ENCODE measurements at places on chromosomes 5 and 9.

GRCh38 chr5:177958696-177959095 is 37.3 kb downstream of the PROP1 start:
- DNase-seq: no peak

- DNase-seq: no peak
Measured at GRCh38 chr5:170495825-170496661, 7.8 kb upstream of the KCNIP1 start.

DNA sequence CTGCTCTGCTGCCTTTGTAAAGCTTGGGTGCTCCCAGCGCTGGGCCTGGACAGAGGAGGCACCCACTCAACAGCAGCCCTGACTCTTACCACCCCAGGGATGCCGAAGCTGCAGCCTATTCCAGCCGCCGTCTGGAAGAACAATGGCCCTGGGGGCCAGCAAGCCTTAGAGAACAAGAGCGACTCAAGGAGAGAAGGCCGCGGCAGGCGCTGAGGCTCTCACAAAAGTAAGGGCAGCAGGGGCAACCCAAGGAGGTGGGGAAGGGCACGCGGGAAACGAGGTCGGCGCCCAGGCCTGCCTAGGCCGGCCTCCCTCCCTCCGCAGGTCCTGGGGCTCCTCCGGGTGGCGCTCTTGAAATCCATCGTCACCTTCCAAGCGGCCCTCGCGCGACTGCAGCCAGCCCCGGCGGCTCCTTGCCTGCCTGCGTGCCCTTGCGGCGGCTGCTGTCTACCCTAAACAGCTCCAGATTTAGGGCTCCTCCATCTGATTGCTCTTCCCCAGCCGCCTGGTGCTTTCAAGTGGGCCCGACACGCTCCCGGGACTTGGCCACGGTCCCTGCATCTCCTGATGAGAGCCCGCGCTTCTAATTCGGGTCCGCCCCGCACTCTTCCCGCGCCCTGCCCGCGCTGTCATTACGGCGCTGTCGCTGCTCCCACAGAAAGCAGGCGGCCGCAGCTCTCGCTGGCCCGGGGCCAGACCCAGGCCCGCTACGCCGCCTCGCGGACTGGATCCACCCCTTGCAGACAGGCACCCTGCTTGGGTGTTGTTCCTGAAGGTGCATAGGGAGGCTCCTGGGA is 213.3 kb downstream of the SEMA6A start:
- no peak for DNase-seq

- no peak for DNase-seq
Measured at GRCh38 chr9:118533101-118533500, 828.9 kb downstream of the TLR4 start.

GRCh38 chr9:134230092-134230941 is 66.0 kb upstream of the RNU6ATAC start:
- no peak for DNase-seq

- DNase-seq: no peak
Measured at GRCh38 chr5:172106511-172107356, 81.3 kb downstream of the STK10 start.

- no peak for DNase-seq
Measured at GRCh38 chr5:147685993-147686392, 96.5 kb downstream of the JAKMIP2 start.

- no peak for DNase-seq
Measured at GRCh38 chr9:962023-962422, 14.4 kb upstream of the DMRT3 start.

GRCh38 chr9:133107245-133107722 is 13.8 kb downstream of the RALGDS start:
- no peak for DNase-seq

DNA sequence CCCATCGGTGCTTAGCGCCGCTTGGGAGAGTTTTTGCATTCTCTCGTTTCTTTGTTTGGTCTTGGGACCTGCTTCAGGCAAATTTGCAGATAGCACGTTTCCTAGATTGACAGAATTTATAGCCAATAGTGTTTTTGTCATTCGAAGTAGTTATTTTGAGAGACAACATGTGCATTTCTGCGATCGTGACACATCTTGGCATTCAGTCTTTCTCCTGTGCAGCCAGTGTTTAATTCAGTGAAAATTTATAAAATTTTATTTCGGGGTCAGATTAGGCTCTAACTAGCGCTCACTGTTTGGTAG is 830 bp downstream of the PRRC1 start:
- no peak for DNase-seq

- no peak for DNase-seq
Measured at GRCh38 chr9:122223435-122223834, 5.3 kb downstream of the LHX6 start.

- no peak for DNase-seq
Measured at GRCh38 chr5:68770551-68770950, 323.3 kb upstream of the SLC30A5 start.

DNA sequence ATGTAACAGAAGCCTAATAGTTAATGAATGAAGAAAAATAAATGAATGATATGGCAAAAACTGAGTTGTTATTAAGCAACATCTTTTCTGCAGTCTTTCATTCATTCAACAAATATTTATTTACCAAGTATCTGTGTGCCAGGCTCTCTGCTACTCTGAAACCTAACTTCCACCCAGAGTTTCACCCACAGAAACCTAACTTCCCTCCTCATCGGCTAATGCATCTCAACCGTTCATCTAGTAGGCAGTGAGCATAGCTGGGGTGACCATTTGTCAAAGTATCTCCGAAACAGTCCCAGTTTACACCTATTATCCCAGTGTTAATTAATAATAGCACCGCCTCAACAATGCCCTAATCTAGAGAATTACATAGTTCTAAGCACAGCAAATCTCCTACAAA is 1.5 kb downstream of the TTC39B start:
- no peak for DNase-seq

DNA sequence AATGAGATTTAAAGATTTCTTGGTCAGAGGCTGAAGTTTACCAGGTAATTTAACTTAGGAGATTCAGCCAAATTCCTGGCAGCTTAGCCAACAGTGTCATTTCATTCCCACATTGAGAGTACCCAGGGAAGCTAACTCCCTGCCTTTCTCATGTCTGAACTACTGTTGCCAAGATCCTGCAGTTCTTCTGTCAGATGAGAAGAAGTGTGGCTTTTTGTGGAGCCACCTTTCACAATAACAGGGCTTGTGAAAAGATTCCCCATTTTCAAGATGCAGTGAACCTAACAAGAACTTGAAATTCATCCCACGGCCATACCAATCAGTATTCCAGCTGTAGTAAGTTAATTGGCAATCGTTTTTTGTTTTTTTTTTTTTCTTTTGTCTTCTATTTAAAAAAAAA is 176.4 kb downstream of the XRCC4 start:
- no peak for DNase-seq

DNA sequence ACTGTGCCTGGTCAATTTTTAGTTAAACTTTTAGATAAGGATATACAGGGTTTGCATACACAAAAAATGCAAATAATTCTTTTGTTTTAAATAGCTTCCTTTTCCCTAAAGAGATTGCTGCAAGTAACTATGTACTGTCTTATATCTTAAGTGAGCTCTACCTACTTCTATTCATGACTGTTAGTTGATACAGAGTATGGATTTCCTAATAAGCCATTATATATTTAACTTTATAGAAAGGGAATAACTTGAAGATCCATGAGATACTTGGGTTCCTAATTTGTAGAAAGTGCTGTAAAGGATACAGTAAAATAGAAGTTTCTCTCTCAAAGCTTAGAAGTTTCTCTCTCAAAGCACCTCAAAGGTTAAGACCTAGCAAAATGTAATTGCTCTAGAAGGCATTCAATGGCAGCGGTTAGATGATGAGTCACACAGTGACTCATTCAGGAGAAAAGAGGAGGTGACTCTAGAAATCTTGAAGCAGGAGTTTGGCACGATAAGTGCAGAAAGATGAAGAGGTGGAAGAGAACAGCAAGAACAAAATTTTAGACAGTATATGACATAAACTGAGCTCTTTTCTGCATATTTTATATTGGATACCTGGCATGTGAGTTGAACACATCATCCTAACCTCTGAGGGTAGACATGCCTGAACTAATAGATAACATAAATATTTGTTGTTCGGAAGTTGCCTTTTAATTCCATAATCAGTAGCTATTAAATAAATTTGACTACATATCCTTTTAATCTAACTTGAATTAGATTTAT is 5.5 kb upstream of the DNAJC21 start:
- DNase-seq: no peak

DNA sequence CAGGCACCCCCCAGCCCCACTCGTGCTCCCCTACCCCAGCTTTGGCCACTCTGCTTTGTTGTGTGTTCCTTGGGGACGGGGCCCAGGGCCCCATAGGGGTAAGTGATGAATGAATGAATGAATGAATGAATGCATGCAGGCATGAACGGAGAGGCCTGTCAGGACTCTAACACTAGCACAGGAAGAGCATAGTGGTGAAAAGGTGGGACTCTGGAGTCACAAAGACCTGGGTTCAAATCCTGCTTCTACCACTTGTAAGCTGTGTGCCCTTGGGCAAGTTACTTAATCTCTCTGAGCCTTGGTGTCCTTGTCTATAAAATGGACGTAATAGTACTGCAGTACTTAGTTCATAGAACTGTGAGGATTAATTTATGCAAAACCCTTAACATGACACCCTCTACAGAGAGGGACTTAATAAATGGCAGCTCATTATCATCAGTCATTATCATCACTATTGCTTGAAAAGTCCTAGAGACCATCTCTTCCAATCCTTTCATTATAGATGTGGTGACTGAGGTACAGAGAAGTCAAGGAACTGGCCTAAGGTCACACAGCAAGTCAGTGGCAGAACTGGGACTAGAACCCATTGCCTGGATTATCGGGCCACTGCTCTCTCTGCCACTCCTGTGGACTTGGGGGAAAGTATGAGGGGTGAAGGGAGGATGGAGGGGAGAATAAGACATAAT is 13.2 kb downstream of the ORM2 start:
- DNase-seq: no peak

DNA sequence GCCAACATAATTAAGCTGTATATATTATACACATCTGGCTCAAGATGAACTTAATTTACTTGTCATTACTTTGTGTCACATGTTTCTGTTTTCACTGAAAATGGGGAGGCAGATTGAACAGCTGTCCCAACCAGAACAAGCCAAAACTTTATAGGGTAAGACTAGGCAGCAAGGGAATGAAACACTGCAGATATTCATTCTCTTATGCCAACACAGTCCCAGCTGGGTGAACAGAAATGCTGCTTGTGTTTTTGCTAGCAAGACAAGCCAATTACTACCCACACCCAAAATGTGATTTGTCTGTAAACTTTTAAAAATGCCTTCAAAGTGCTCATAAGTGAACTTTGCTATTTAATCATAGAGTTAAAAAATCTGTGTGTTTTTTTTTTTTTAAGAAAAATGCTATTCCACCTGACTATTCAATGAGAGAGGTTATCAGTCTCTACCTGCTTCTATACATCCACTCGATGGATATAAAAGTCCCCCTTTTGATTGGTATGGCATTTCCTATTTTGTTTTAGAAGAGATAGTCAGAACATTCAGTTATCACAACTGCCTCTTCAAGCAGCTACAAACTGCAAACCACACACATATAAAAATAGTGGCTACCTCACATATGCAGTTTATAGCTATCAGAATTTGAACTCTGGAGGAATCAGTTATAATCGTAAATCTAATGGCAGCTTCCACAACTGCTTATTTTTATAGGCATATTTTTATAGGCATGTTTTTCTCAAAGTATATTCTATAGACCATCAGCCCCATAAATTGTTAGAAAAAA is 91.9 kb upstream of the PPP1R2B start:
- DNase-seq: no peak

Measured in GM12892 (cell line).